ENCODE measurements at places on chromosomes 16 and 17. TPM values are rescaled to one million over a fixed set of nuclear protein-coding genes. Genes with fewer than 3 reads are reported as not detected.

ABCA3 gene
- 8.7 TPM for total RNA-seq

HYDIN gene
- not detected for total RNA-seq

CBFA2T3 gene
- total RNA-seq = not detected

NDRG4 gene
- 1.2 TPM for total RNA-seq

SLC22A31 gene
- 0.53 TPM for total RNA-seq

DNA sequence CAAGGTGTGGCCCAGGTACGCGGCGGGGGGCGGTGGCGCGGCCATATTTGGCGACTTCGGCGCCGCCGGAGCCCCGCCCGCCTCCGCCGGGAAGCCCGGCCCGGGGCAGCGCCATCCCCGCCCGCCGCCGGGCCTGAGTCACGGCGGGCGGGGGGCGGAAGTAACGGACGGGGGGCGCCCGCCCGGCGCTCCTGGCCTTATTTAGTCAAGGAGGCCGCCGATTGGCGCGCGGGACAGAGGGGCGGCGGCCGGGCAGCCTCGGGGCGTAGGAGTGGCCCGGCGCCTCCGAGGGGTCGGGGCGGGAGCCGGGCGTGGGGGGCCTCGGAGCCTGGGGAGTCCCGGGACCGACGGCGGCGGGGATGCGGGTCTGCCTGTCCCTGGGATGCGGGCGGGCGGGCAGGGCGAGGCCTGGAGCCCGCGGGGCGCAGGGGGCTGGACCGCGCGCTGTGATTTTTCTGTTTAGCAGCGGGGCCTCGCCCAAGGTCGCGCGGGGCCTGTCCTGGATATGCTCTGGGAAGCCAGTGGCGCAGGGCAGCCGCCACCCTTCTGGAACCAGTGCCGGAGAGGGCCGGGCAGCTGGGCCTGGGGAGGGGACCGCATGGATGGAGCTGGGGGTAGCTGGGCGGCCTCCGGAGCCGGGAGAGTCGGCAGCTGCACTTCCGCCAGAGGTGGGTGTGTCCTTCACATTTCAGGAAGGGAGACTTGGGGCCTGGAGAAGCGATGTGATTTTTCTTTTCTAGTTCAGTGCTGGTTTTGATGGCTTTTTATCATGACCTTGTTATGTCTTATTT, 2.3 kb upstream of the ACTG1 start:
- peak; percentile 79 for DNase-seq
- H3K36me3 ChIP-seq = peaks cover 28% of the 10 kb centered on the region
- no peaks in the 10 kb centered on the region for H3K27me3 ChIP-seq
- peak overlapping the region; percentile 91 for H3K4me3 ChIP-seq
- H3K4me1 ChIP-seq = peaks cover 27% of the 10 kb centered on the region
- H3K27ac ChIP-seq = peak overlapping the region; percentile 93

- H3K4me1 ChIP-seq = no peaks in the 10 kb centered on the region
- no peaks in the 10 kb centered on the region for H3K36me3 ChIP-seq
- no peak overlapping the region for H3K4me3 ChIP-seq
- H3K27ac ChIP-seq = no peak overlapping the region
These were observed 42.7 kb downstream of the TMC5 start for GRCh38 chr16:19460397-19460796.

- DNase-seq = no peak
- no peak overlapping the region for H3K27ac ChIP-seq
- H3K36me3 ChIP-seq = no peaks in the 10 kb centered on the region
These were observed 314.3 kb downstream of the KCNJ2 start for GRCh38 chr17:70483624-70484023.

GRCh38 chr17:30229012-30229411, 6.5 kb downstream of the SLC6A4 start:
- no peaks in the 10 kb centered on the region for H3K4me1 ChIP-seq
- no peak overlapping the region for H3K4me3 ChIP-seq
- H3K27me3 ChIP-seq = peaks cover 42% of the 10 kb centered on the region
- no peak overlapping the region for H3K27ac ChIP-seq
- H3K36me3 ChIP-seq = no peaks in the 10 kb centered on the region
- DNase-seq = no peak

GRCh38 chr16:16175296-16175695, 48.0 kb downstream of the ABCC6 start:
- H3K36me3 ChIP-seq = no peaks in the 10 kb centered on the region
- no peaks in the 10 kb centered on the region for H3K4me1 ChIP-seq
- H3K27me3 ChIP-seq = no peaks in the 10 kb centered on the region
- DNase-seq = no peak
- H3K27ac ChIP-seq = no peak overlapping the region

GRCh38 chr16:82323171-82323570, 153.1 kb upstream of the MPHOSPH6 start:
- no peaks in the 10 kb centered on the region for H3K4me1 ChIP-seq
- no peak overlapping the region for H3K4me3 ChIP-seq
- no peak for DNase-seq
- no peak overlapping the region for H3K27ac ChIP-seq
- no peaks in the 10 kb centered on the region for H3K36me3 ChIP-seq
- H3K27me3 ChIP-seq = peaks cover 2% of the 10 kb centered on the region

- no peak overlapping the region for H3K27ac ChIP-seq
- H3K4me3 ChIP-seq = no peak overlapping the region
- H3K4me1 ChIP-seq = peaks cover 23% of the 10 kb centered on the region
These were observed 71.6 kb downstream of the WIPI1 start for GRCh38 chr17:68385490-68386215.

DNA sequence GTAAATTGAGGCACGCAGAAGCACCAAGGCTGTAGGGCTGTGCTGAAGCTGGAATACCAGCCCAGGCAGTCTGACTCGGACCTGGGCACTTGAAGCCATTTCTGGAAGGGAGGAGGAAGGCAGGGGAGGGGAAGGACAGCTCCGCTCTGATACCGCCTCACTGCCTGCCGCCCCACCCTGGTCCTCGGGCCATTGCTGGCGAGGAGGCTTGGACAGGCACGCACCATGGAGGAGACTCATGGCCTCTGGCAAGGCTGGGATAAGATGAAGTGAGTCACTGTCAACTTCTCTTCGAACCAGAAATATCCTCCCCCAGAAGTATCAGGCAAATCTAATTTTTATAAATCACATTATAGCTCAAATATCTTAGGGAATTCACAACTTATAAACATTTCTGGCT, 81.3 kb downstream of the SDK2 start:
- H3K4me1 ChIP-seq = peaks cover 8% of the 10 kb centered on the region
- no peak overlapping the region for H3K27ac ChIP-seq
- peaks cover 2% of the 10 kb centered on the region for H3K27me3 ChIP-seq

GRCh38 chr16:30777591-30778297, 9.3 kb downstream of the ZNF629 start:
- peaks cover 15% of the 10 kb centered on the region for H3K36me3 ChIP-seq
- peaks cover 27% of the 10 kb centered on the region for H3K4me1 ChIP-seq
- no peak overlapping the region for H3K27ac ChIP-seq
- DNase-seq = no peak
- peak overlapping the region; percentile 86 for H3K4me3 ChIP-seq
- no peaks in the 10 kb centered on the region for H3K27me3 ChIP-seq

DNA sequence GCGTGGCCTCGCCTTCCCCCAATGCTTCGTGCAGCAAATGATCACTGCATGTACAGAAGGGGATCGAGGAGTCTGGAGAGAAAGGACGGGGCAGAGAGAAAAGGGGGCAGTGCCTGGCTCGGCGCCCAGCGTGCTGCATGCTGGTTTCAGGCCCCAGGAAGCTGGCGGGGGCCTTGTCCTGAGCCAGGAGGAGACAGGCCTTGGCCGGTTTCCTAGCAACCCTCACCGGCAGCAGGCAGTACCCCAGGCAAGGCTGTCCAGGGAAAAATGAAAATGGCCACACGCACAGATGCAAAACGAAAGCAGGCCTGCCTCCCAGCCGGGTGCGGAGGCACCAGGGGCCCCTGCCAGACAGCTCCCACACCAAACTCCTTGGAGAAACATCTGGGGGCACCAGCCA, 126.3 kb downstream of the ZFHX3 start:
- no peaks in the 10 kb centered on the region for H3K27me3 ChIP-seq
- H3K27ac ChIP-seq = peak overlapping the region; percentile 60
- DNase-seq = no peak

- peak; percentile 36 for DNase-seq
- peaks cover 4% of the 10 kb centered on the region for H3K27me3 ChIP-seq
- no peak overlapping the region for H3K4me3 ChIP-seq
- no peak overlapping the region for H3K27ac ChIP-seq
These were observed 18.9 kb downstream of the DNAH17 start for GRCh38 chr17:78558181-78558850.

- H3K4me3 ChIP-seq = peak overlapping the region; percentile 94
- peak overlapping the region; percentile 93 for H3K27ac ChIP-seq
- H3K27me3 ChIP-seq = peaks cover 13% of the 10 kb centered on the region
- DNase-seq = peak; percentile 57
- H3K4me1 ChIP-seq = peaks cover 7% of the 10 kb centered on the region
- peaks cover 8% of the 10 kb centered on the region for H3K36me3 ChIP-seq
These were observed 136.6 kb upstream of the RPH3AL start for GRCh38 chr17:488993-489757.

GRCh38 chr16:84322749-84323148, 28.1 kb downstream of the WFDC1 start:
- no peak for DNase-seq
- no peak overlapping the region for H3K27ac ChIP-seq

DNA sequence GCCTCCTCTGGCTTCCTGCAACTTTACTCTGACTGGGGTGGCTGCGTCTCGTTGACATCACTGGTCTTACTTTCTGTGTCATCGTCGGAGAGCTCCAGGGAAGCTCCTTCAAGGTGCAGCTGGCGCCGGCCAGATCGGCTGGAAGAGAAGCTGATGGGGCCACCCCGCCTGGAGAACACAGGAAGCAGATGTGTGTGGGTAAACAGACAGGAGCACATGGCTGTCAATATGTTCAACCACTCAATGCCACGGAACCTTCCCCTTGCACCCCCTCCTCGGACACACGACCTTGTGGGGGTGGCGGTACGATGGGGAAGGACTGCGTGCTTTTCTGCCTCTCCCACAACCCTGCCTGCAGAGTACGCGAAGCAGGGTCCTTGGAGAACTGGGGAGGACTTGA, 40.1 kb downstream of the NDEL1 start:
- H3K27me3 ChIP-seq = no peaks in the 10 kb centered on the region
- H3K4me3 ChIP-seq = no peak overlapping the region
- H3K27ac ChIP-seq = no peak overlapping the region
- no peak for DNase-seq
- peaks cover 57% of the 10 kb centered on the region for H3K36me3 ChIP-seq

GRCh38 chr16:28865001-28865688, 1.5 kb downstream of the SH2B1 start:
- H3K4me3 ChIP-seq = peak overlapping the region; percentile 87
- DNase-seq = no peak
- H3K36me3 ChIP-seq = peaks cover 27% of the 10 kb centered on the region
- H3K27me3 ChIP-seq = no peaks in the 10 kb centered on the region
- peak overlapping the region; percentile 90 for H3K27ac ChIP-seq
- H3K4me1 ChIP-seq = peaks cover 33% of the 10 kb centered on the region

DNA sequence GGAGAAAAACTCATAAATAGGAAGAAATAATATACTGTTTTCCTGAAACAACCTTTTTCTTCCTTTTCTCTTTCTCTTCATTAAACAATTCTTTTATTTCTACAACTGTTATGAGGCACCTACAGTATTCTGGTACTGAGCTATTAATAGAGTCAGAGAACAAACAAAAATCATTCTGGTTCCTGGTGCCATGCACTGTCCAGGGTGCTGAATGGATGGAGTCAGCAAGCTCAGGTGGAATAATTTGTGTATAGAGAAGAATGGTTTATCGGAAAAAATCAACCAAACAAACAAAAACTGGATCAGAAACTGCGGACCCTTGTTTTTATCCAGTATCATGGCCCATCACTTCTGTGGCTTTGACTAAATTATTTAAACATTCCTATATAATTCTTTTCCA, 430.3 kb upstream of the GOT2 start:
- no peaks in the 10 kb centered on the region for H3K36me3 ChIP-seq
- no peak for DNase-seq
- no peaks in the 10 kb centered on the region for H3K27me3 ChIP-seq
- H3K27ac ChIP-seq = no peak overlapping the region
- no peaks in the 10 kb centered on the region for H3K4me1 ChIP-seq
- H3K4me3 ChIP-seq = no peak overlapping the region

- DNase-seq = no peak
- peaks cover 27% of the 10 kb centered on the region for H3K36me3 ChIP-seq
- no peak overlapping the region for H3K4me3 ChIP-seq
- peaks cover 47% of the 10 kb centered on the region for H3K4me1 ChIP-seq
These were observed 14.6 kb downstream of the CCDC57 start for GRCh38 chr17:82198092-82198491.

GRCh38 chr17:43987131-43988021, 17.0 kb upstream of the NAGS start:
- H3K27me3 ChIP-seq = peaks cover 47% of the 10 kb centered on the region
- peaks cover 19% of the 10 kb centered on the region for H3K4me1 ChIP-seq

GRCh38 chr16:67720236-67720635, 1.1 kb upstream of the GFOD2 start:
- H3K27me3 ChIP-seq = no peaks in the 10 kb centered on the region
- no peak for DNase-seq
- H3K4me1 ChIP-seq = peaks cover 44% of the 10 kb centered on the region
- H3K4me3 ChIP-seq = peak overlapping the region; percentile 98

- H3K27me3 ChIP-seq = no peaks in the 10 kb centered on the region
- no peak for DNase-seq
- H3K4me3 ChIP-seq = peak overlapping the region; percentile 96
- H3K27ac ChIP-seq = peak overlapping the region; percentile 96
- H3K36me3 ChIP-seq = peaks cover 33% of the 10 kb centered on the region
These were observed 617 bp downstream of the COASY start for GRCh38 chr17:42562388-42563142.

- H3K27ac ChIP-seq = no peak overlapping the region
- peaks cover 6% of the 10 kb centered on the region for H3K36me3 ChIP-seq
- no peak for DNase-seq
- H3K4me1 ChIP-seq = peaks cover 2% of the 10 kb centered on the region
These were observed 80.0 kb downstream of the CCDC182 start for GRCh38 chr17:57665128-57665527.

GRCh38 chr17:32495359-32496231, 8.8 kb downstream of the CDK5R1 start:
- H3K27ac ChIP-seq = no peak overlapping the region
- peaks cover 28% of the 10 kb centered on the region for H3K4me1 ChIP-seq
- no peak overlapping the region for H3K4me3 ChIP-seq
- peaks cover 4% of the 10 kb centered on the region for H3K36me3 ChIP-seq

All from activated CD4-positive, alpha-beta memory T cell treated with anti-CD3 and anti-CD28 coated beads, Interleukin-2, amount 10 ng/mL, durations not matched to agents 7 days and 5 days (primary cell).